Lower lobe of right lung (tissue), 2 donors: ENCODE measurements at places on chromosomes 3 and 15.

GRCh38 chr15:101464256-101464998 is 25.1 kb downstream of the PCSK6 start:
- no peak for DNase-seq
- H3K4me3 ChIP-seq, result no peak overlapping the region
- H3K4me1 ChIP-seq, result no peaks in the 10 kb centered on the region
- H3K27me3 ChIP-seq, result no peaks in the 10 kb centered on the region

GRCh38 chr3:119849126-119849525 is 67.2 kb downstream of the NR1I2 start:
- DNase-seq, result no peak
- H3K27me3 ChIP-seq, result no peaks in the 10 kb centered on the region
- no peak overlapping the region for H3K4me3 ChIP-seq
- H3K27ac ChIP-seq, result no peak overlapping the region
- no peaks in the 10 kb centered on the region for H3K36me3 ChIP-seq
- no peaks in the 10 kb centered on the region for H3K4me1 ChIP-seq

GRCh38 chr15:89980896-89981295 is 20.2 kb upstream of the ZNF710 start:
- no peaks in the 10 kb centered on the region for H3K27me3 ChIP-seq
- no peak overlapping the region for H3K27ac ChIP-seq
- no peaks in the 10 kb centered on the region for H3K4me1 ChIP-seq
- H3K4me3 ChIP-seq, result no peak overlapping the region
- DNase-seq, result no peak
- no peaks in the 10 kb centered on the region for H3K36me3 ChIP-seq

GRCh38 chr3:5162102-5162501 is 25.4 kb upstream of the EDEM1 start:
- no peak overlapping the region for H3K4me3 ChIP-seq
- H3K4me1 ChIP-seq, result peaks cover 40% of the 10 kb centered on the region
- H3K27ac ChIP-seq, result peak overlapping the region; percentile 48
- no peaks in the 10 kb centered on the region for H3K27me3 ChIP-seq

GRCh38 chr3:30349507-30349906 is 256.9 kb upstream of the TGFBR2 start:
- H3K36me3 ChIP-seq, result no peaks in the 10 kb centered on the region
- no peak overlapping the region for H3K27ac ChIP-seq

GRCh38 chr15:73789521-73790240 is 36.5 kb upstream of the INSYN1 start:
- H3K27me3 ChIP-seq, result no peaks in the 10 kb centered on the region
- no peaks in the 10 kb centered on the region for H3K36me3 ChIP-seq
- no peak overlapping the region for H3K4me3 ChIP-seq
- H3K4me1 ChIP-seq, result no peaks in the 10 kb centered on the region
- no peak overlapping the region for H3K27ac ChIP-seq

GRCh38 chr3:170962411-170962810 is 54.0 kb upstream of the EIF5A2 start:
- no peak for DNase-seq
- H3K27ac ChIP-seq, result no peak overlapping the region
- H3K36me3 ChIP-seq, result no peaks in the 10 kb centered on the region
- no peaks in the 10 kb centered on the region for H3K4me1 ChIP-seq

- no peak for DNase-seq
- no peaks in the 10 kb centered on the region for H3K36me3 ChIP-seq
- H3K4me1 ChIP-seq, result no peaks in the 10 kb centered on the region
- no peak overlapping the region for H3K27ac ChIP-seq
- H3K27me3 ChIP-seq, result no peaks in the 10 kb centered on the region
- H3K4me3 ChIP-seq, result no peak overlapping the region
These were observed 178.2 kb upstream of the LPP start for GRCh38 chr3:187975561-187976364.

DNA sequence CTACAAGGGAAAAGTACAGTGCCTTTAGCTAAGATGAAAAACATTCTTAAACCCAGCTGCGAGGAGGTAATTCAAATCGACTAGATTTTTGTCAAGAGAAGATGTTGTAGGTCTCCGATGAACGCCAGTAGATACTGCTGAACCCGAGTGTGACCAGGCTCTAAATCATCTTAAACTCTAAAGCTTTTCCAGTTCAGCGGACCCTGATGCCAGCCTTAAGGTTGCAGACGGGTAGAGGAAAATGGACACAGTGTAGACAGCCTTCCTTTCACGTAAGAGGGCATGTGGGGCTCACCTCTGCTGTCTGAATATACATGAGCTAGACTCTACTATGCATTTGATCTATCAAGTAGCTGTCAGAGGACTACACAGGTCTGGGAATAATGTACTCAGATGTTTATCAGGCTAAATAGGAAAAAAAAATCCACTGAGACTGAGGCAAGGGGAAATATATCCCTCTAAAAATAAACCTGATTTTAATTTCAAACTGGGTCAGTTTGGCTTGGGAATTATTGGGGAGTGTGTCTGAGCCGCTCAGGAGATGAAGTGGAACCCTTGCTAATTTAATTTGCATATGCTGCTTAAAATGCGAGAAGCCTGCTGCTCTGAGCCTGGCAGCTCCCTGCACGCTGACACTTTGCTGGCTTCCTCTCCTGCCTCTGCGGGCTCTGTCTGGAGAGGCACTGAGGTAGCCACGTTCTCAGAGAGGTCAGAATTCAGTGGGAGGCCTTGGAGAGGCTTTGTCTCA is 151.9 kb downstream of the CADPS start:
- no peaks in the 10 kb centered on the region for H3K36me3 ChIP-seq
- no peaks in the 10 kb centered on the region for H3K4me1 ChIP-seq
- DNase-seq, result no peak
- no peak overlapping the region for H3K4me3 ChIP-seq

GRCh38 chr3:186644683-186645082 is 4.5 kb downstream of the FETUB start:
- H3K4me3 ChIP-seq, result no peak overlapping the region
- H3K27ac ChIP-seq, result no peak overlapping the region
- no peak for DNase-seq
- H3K36me3 ChIP-seq, result no peaks in the 10 kb centered on the region
- no peaks in the 10 kb centered on the region for H3K4me1 ChIP-seq
- peaks cover 26% of the 10 kb centered on the region for H3K27me3 ChIP-seq

GRCh38 chr3:48026951-48027908 is 11.0 kb upstream of the MAP4 start:
- peaks cover 15% of the 10 kb centered on the region for H3K4me1 ChIP-seq
- H3K36me3 ChIP-seq, result no peaks in the 10 kb centered on the region
- H3K27me3 ChIP-seq, result no peaks in the 10 kb centered on the region

DNA sequence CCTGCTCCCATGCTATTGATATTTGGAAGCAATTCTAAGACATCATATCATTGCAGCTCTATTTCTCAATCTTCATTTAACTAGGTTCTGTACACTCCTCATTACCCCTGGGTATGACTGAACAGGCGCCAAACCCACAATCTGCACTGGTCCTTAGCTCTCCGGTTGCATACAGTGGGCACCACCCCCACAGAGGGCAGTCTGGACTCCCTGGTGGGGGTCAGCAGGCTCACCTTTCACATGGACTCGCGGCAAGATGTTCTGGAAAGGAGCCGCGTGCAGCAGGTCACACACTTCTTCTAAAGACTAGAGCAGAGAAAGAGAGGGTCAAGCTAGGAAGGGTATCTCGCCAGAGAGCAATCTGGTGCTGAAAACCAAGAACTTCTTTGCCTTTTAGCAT is 36.5 kb downstream of the NIPA2 start:
- no peaks in the 10 kb centered on the region for H3K4me1 ChIP-seq
- no peak for DNase-seq
- no peak overlapping the region for H3K4me3 ChIP-seq
- no peaks in the 10 kb centered on the region for H3K27me3 ChIP-seq
- peaks cover 99% of the 10 kb centered on the region for H3K36me3 ChIP-seq
- H3K27ac ChIP-seq, result no peak overlapping the region

GRCh38 chr3:118808723-118809122 is 225.9 kb downstream of the IGSF11 start:
- H3K36me3 ChIP-seq, result no peaks in the 10 kb centered on the region
- no peaks in the 10 kb centered on the region for H3K4me1 ChIP-seq
- DNase-seq, result no peak
- no peak overlapping the region for H3K27ac ChIP-seq
- no peak overlapping the region for H3K4me3 ChIP-seq
- no peaks in the 10 kb centered on the region for H3K27me3 ChIP-seq
